ENCODE measurements at places on chromosomes 6 and 20.

DNA sequence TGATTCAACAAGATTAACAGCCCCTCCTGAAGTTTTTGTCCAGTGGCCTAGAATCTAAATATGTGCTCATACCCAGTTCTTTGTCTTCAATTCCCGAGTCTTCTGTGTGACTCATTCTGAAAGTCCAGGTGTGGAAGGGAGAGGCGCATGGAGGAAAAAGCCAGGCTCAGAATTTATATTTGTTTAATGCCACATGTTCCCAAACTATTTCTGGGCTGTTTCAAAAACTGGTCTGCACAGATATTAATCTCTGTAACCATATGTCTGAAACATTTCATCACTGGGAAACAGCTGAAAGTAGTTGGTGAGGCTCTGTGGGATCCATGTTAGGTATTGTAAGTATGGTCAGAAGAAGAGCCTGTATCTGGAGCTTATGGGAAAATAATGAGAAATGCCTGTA, 266.0 kb downstream of the PAX1 start:
- no peak for DNase-seq

DNA sequence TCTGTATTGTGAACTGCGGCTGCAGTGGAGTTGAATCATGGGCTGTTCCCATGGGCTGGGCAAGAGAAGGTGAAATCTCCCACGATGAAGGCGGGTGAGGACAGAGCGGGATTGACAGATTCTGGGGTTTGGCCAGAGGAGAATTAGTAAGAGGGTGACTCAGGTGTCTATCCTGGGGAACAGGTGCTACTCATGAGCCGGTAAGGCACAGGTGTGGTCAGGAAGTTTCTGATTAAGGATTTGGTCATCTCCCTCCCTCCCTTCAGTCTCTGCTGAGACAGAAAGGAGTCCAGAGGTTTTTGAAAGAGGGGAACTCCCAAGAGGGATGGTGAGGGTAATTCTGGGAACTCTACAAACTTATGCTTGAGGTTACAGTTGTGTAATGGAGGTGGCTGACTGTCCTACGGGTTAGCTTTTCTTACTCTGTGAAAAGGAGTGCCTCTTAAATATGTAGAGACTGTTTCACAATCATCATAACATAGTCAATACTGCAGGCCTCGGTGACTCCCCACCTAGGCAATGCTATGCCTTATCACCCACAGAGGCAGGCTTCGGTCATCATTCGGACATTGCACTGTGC, 31.5 kb downstream of the SERPINB1 start:
- DNase-seq, result no peak

- no peak for DNase-seq
These were observed 282.2 kb downstream of the CDH26 start for GRCh38 chr20:60240415-60240814.

DNA sequence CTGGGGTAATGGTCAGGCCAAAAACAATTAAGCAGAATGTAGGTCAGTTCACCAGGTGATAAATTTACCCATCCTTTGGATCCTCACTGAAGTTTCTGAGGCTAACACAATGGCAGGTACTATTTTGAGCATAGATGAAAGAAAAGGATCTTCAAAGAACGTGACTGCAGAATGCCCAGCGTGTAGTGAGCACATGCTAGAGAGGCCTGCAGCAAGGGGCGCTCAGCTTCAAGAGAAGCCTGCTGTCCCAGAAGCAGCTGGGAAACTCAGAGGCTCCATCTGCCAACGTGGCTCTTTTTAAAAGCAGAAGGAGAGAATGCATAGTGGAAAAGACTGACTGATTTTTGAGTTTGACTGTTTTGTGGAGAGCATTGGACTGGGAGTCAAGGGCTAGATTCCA, 57.4 kb downstream of the CD83 start:
- DNase-seq, result no peak

DNA sequence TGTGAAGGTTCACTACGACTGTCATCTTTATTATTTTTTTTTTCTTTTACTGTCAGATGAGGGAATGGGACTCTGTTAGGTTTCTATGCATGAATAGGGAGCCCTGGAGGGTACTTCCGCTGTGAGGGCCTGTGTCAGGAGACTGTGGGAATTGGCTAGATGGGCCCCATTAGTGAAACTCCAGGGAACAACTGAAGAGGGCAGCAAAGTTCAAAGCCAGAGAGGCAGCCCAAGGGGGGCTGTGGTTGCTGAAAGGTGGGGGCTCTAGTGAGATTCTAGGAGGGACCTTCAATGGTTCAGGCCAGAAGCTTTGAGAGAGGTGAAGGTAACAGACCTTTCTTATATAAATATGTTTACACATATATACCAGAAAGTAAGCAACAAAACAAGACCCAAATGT, 13.2 kb upstream of the EPB41L1 start:
- DNase-seq, result no peak

DNA sequence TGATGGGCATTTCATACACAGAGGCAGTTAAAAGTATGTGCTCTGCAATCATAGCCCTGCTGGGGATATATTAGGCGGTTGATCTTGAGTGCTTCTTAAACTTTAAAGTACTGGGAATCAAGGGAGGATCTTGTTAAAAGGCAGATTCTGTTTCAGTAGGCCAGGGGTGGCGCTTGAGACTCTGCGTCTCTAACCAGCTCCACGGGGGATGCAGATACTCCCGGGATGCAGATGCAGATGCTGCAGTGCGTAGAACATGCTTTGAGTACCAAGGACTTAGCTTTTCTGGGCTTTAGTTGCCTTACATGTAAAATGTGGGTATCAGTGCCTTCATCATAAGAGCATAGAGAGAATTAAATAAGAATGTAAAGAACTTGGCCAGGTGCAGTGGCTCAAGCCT, 44.4 kb upstream of the ENPP5 start:
- no peak for DNase-seq

- DNase-seq, result no peak
These were observed 63.5 kb upstream of the TMEM30A start for GRCh38 chr6:75347898-75348610.

GRCh38 chr20:32157611-32158010, 48.1 kb downstream of the TM9SF4 start:
- DNase-seq, result no peak

DNA sequence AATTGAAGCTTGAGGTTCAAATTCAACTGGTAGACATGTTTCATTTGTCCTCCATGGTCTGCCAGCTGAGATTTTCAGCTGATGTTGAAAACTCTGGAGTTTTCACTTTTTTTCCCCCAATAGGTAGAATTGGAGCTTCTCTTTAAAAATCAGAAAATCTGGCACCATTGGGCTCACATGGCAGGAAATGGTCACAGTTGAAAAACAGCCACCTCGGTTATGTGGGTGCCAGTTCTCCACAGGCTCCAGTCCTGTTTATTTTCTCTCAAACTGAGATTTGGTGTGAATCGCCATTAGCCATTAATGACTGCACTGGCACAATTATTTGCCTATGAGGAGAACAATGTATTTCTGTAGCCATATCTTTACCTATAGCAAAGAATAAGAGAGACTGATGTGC, 171.4 kb upstream of the TFAP2D start:
- DNase-seq, result no peak

DNA sequence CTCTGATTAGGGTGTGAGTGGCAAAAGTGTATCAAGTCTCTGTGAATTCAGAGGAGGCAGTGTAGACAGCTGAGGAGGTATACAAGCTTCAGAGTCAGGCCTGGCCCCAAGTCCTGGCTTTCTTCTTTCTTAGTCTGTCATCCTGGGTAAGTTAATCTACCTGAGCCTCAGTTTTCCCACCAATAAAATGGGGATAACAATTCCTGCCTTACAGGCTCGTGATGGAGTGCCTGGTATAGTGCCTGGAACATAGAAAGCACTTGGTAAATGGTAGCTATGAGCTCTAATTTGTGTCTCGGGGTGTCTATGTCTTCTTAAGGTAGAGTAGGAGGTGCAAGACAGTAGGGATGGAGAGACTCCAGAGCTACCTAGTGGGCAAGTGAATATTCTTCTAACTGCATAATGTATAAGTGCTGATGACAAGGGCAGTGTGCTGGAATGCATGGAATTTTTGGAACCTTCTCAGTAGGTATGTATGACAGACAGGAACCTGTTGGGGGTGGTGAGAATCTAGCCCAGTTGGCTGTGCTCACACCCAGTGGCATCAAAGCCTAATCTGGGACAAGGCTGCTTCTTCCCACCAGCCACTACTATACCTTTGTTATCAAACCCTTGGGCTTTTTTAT, 4.0 kb upstream of the SCUBE3 start:
- no peak for DNase-seq

DNA sequence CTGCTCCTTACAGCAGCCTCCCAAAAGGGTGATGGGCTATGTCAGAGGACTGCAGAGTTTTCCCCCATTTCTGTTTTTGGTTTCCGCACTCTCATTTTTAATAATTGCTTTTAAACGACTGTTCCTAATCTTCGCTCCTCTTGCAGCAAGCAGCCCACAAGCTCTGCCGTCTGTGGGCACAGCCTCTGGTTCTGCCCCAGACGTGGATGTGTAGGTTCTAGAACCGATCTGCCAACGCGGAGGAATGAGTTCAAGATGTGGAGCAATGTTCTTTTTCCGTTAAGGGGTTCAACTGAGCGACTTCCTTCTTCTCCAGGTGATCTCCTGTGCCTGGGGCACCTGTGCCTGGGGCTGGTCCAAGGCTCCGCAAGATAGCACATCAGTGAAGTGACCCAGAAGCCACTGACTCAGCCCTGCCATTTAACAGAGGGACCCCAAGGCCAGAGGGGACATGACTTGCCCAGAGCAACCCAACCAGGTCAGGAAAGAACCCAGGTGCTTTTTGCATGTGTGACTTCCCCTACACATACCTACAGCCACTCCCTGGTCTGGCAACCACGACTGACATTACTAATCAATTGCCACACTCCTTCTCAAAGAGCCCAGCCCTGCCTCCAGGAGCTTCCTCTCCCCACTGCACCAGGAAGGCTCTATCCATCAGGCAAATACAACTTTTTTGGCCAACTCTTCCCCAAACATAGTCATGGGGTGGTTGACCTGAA, 22.7 kb downstream of the PMEPA1 start:
- no peak for DNase-seq

GRCh38 chr20:32458061-32458836, 100.1 kb downstream of the ASXL1 start:
- no peak for DNase-seq

DNA sequence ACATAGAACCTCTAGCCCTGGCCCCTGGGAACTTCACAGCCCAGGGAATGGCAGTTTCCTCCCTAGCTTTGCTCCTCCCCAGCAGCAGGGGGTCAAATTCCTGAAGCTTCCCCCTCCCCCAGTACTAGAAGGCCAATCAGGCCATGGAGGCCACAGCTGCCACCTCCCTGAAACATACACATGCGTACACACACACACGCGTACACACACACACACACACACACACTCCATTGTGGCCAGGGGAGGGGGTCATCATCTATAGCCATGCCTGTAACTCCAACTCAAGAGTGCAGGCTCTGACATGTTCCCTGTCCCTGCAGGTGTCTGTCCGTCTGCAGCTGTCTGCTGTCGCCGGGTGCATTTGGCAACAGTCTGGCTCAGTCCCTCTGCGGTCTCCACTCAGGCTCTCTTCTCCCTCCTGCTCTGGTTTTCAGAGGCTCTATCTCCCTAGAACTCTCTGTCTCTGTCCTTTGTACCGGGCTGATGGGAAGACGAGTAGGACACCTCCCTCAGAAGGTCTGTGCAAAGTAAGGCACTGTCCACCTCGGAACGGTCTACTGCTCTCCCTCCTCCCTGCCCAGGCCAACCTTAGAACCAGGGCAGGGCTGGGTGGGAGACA, 1.4 kb downstream of the LRFN2 start:
- DNase-seq, result no peak

DNA sequence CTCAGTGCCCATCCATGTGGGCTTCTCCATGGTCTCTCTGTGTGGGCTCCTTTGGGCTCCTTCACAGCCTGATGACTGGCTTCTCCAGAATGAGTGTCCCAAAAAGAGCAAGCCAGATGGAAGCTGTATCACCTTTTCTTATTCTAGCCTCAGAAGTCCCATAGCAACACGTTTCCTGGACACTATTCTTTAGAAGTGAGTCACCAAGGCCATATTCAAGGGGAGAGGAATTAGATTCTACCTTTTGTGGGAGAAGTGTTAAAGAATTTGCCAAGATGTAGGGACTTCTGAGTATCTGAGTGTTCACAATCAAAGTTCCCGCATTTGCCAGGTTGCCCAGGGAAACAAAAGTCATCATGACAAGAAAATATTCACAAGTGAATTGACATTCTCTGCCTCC, 20.7 kb upstream of the TBC1D22B start:
- DNase-seq, result peak; percentile 29

GRCh38 chr6:11964729-11965335, 47.3 kb upstream of the HIVEP1 start:
- no peak for DNase-seq

DNA sequence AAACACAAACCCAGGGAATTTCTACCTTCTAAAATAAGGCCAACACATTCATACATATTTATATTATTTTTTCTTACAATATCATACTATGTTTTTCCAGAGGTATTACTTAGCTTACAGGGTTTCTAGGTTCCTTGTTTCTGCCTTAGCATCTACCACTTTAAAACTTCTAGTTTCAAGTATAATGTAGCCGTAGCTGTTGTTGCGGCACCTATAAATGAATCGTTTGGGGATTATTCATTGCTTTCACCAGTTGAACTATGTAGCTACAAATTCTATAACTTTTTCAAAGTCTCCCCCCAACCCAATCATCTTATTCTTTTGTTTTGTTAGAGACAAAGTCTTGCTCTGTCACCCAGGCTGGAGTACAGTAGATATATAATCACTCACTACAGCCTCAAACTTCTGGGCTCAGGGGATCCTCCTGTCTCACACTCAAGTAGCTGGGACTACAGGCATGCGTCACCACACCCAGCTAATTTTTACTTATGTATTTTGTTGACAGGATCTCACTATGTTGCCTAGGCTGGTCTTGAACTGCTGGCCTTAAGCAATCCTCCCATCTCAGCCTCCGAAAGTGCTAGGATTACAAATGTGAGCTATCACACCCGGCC, 43.9 kb downstream of the TNFAIP3 start:
- no peak for DNase-seq

- DNase-seq, result peak; percentile 20
These were observed 902 bp downstream of the ZNF337 start for GRCh38 chr20:25695532-25696370.

- no peak for DNase-seq
These were observed 10.1 kb downstream of the HRH3 start for GRCh38 chr20:62209850-62210495.

- peak; percentile 42 for DNase-seq
These were observed 258.3 kb upstream of the TCF21 start for GRCh38 chr6:133630651-133631050.

GRCh38 chr6:150145830-150146229, 3.0 kb downstream of the PPP1R14C start:
- no peak for DNase-seq

GRCh38 chr20:3473944-3474343, 3.1 kb downstream of the ATRN start:
- DNase-seq, result no peak
